Erythroblast (primary cell): ENCODE measurements at places on chromosomes 6 and 20.

DNA sequence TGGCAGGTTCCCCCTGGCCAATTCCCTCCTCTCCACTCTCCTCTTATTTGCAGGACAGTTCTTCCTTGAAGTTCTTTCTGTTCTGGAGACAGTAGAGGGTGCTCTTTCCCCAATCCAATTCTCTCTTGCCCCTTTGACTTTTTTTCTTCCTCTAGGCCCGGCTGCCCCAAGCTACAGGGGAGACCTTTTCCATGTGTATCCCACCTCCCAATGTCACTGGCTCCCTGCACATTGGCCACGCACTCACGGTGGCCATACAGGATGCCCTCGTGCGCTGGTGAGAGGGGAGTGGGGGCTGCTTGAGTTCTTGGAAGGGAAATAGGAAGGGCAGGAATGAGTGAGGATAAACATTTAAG lies 1.5 kb downstream of the VARS2 start:
- peak; percentile 58 for DNase-seq

- DNase-seq: no peak
These were observed 45.4 kb downstream of the CDS2 start for GRCh38 chr20:5172167-5172601.

GRCh38 chr6:152981989-152982903 lies 595 bp downstream of the FBXO5 start:
- DNase-seq: peak; percentile 78

DNA sequence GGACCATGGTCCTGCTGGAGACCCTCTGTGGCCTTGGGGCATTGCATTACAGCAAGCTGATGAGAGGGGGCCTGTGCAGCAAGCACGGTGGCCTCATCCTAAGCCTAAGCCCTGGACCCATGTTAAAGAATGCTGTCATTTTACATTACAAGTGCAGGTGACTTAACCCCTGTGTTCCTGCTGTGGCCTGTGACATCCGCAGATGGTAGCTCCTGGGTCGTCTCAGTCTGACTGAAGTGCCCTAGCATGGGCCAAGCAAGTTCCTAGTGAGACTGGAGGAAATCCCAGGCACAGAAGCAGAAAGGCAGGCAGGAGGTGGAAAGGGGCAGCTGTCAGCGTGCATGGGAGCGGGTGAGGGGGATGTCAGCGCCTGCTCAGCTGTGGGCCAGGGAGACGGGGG lies 252.4 kb downstream of the FNDC1 start:
- DNase-seq: no peak

GRCh38 chr6:137080711-137081110 lies 35.9 kb upstream of the IL20RA start:
- DNase-seq: no peak

DNA sequence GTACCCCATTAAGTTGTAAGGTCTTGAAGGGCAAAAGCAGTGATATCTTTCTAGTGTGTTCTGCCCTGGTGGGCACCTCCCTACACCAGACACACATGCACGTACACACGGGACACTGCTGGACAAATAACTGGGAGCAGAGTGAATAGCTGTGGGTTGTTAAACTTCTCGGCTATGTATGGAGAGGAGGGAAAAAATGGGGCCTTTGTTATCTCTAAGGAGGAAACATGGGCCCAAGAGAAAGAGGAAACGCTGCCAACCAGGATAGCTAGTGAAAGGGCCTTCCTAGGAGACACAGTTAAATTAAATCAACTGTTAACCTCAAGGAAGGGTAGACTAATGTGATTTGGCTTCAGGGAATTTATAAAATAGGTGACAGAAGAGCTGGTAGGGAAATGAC lies 169.7 kb downstream of the MYLK4 start:
- no peak for DNase-seq

- no peak for DNase-seq
These were observed 143.2 kb upstream of the SNX9 start for GRCh38 chr6:157679605-157680580.
